Hematopoietic multipotent progenitor cell treated with erythropoietin and hydrocortisone succinate and interleukin-3 and kit ligand, for 4 days (in vitro differentiated cells): ENCODE measurements at places on chromosomes 11 and 22.

GRCh38 chr11:34311126-34311525 is 46.7 kb downstream of the ABTB2 start:
- DNase-seq = no peak

- DNase-seq = no peak
Observed at GRCh38 chr11:45939836-45940235, 17.4 kb downstream of the LARGE2 start.

- no peak for DNase-seq
Observed at GRCh38 chr11:7570938-7571521, 57.2 kb downstream of the PPFIBP2 start.

- DNase-seq = no peak
Observed at GRCh38 chr22:21457023-21457787, 10.0 kb upstream of the TMEM191C start.

GRCh38 chr11:74870485-74870884 is 78.4 kb downstream of the XRRA1 start:
- peak; percentile 79 for DNase-seq

DNA sequence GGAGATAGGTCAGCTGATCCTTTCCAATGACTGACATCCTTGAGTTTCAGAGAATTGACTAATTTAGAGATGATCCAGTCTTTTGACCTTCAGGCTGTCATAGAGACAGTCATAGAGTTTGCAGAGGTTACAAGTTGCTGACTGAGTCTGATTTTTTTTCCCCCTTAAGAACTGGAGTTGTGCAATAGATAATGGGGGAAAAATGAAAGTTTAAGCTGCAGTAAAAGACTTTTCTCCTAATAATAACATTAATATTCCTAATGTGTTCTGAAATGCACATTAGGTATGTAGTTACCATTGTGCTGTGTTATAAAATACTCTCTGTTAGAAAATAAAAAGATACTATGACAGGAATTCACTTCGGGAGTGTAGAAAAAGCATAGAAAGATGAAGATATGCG is 876.9 kb upstream of the RAG2 start:
- no peak for DNase-seq

- DNase-seq = no peak
Observed at GRCh38 chr11:110587972-110588371, 124.3 kb downstream of the ARHGAP20 start.

- no peak for DNase-seq
Observed at GRCh38 chr11:69537855-69538640, 56.6 kb downstream of the LINC01488 start.

DNA sequence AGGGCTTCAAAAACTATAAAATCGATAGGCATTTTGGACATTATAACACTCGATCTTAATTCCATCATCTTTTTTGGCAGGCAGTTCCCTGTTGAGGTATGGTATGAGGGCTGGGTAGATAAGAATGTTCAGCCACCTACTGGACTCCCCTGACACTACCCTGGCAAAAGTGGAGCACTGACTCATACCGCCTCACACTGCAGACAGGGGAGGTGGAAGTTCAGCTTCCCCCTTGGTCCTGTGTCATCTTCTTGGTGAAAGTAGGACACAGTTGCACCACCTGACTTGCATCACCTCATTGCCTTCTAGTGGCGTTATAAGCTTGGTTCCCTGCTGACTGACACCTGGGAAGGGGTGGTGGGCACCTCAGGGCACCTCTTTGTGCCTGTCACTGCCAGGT is 30.4 kb downstream of the PAAF1 start:
- peak; percentile 57 for DNase-seq

- DNase-seq = no peak
Observed at GRCh38 chr11:115191761-115192160, 312.5 kb downstream of the CADM1 start.

DNA sequence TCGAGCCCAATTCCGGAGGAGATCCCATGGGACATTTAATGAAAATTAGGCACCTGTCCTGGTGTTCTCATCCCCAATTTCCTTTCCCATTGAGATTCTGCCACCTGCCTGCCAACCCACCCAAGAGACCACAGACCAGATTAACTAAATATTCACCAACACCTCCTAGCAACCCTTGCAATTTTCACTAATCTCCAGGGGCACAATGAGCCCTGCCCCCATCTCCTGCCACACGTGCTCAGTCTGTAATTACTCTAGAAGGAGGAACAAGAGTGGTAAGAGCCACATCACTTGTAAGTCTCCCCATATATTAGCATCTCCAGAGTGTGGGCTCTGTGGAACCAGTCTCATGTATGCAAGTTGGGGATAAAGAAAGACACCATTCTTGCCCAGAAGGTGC is 38.0 kb downstream of the IL18BP start:
- no peak for DNase-seq

- peak; percentile 82 for DNase-seq
Observed at GRCh38 chr11:45102810-45103621, 43.4 kb upstream of the PRDM11 start.

GRCh38 chr11:123391646-123392348 is 38.3 kb upstream of the GRAMD1B start:
- no peak for DNase-seq
